NCI-H2171 (cell line): ENCODE measurements at places on chromosomes 1 and 21.

DNA sequence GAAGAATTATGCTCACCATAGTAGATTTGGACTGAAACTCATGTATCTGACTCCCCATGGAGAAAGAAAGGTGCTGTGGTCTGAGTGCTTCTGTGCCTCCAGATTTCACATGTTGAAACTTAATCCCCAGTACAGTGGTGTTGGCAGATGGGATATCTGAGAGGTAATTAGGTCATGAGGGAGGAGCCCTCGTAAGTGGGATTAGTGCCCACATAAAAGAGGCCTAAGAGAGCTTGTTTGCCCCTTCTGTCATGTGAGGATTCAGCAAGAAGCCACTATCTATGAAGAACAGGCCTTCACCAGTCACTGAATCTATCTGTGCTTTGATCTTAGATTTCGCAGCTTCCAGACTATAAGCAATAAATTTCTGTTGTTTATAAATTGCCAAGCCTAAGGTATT lies 150.1 kb downstream of the PLPP3 start:
- DNase-seq = peak; percentile 13

DNA sequence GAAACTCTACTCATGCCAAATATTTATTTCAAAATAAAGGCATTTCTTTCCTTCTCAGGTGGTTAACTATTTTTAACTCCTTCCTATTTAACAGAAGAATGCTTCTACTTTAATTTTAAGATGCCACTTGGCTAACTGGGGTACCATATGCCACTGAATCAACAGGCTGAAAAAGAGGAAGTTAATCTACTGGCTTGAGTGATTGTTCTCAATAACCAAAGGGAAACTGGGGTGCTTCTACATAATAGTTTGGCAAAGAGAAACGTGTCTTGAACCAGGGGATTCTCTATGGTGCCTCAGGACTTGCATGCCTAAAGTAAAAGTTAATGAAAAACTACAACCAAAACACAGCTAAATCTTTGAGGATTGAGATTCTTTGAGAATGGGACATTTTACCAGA lies 142.6 kb downstream of the DENND1B start:
- DNase-seq = no peak

- DNase-seq = no peak
These were observed 1.4 kb downstream of the PEA15 start for GRCh38 chr1:160206421-160207117.

DNA sequence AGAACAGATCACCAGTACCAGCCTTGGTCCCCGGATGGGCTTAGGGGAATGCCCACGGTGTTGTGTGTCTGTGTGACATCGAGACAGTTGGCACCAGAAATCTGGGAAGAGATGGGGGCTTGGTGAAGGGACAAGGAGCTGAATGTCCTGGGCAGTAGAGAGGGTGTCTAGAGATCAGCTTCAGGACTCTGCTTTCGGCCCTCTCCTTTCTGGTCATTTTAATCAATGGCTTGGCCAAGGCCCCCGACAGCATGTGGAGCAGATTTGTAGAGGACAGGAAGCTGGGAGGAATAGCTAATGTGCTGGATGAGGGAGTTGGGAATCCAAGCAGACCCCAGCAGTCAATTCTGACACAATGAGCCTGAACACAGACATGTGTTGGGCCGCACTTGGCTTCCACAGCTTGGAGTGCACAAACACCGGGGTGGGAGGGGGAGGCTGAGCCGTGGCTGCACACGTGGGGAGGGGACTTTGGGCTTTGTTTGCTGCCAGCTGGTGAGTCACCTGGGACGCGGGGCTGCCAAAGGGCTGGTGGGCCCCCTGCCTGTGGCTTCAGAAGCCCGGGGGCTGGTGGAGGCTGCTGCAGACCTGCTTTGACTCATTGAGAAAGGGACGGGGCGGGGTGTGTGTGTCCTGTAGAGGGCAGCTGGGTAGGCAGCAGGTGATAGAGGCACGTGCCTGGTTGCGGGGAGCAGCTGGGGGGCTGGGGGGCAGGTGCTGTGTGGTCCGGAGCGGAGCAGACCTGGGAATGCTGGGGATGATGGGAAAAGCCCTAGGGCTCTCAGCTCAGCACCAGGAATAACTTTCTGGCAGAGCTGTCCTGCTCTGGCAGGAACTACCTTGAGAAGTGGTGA lies 20.9 kb downstream of the SLC1A7 start:
- DNase-seq = peak; percentile 86

- DNase-seq = no peak
These were observed 5.0 kb downstream of the TMEM125 start for GRCh38 chr1:43274804-43275180.

DNA sequence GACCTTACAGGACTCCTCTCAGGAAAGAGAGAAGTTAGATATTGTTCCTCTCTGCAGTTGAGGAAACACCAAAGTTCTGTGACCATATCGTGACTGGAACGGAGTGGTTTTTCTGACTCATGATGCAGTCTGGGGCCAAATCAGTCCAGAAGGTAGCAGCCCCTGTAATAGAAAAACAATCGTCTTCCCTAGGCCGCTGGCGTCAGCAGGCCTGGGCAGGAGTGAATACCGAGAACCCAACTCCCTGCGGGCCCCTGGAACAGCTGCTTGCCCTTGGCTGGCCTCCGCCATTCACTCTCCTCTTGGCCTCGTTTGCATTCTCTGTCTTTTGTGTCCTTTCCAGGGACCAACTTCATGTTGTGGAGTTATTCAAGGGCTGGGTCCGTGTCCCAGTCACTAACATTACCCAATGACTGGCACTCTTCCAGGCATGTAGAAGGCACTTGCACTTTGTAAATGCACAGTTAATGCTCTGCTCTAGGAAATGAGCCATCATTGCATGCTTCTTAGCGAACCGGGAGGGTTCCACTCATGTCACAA lies 10.9 kb upstream of the CD101 start:
- DNase-seq = peak; percentile 80

GRCh38 chr1:115363171-115363570 lies 25.1 kb upstream of the NGF start:
- DNase-seq = no peak

DNA sequence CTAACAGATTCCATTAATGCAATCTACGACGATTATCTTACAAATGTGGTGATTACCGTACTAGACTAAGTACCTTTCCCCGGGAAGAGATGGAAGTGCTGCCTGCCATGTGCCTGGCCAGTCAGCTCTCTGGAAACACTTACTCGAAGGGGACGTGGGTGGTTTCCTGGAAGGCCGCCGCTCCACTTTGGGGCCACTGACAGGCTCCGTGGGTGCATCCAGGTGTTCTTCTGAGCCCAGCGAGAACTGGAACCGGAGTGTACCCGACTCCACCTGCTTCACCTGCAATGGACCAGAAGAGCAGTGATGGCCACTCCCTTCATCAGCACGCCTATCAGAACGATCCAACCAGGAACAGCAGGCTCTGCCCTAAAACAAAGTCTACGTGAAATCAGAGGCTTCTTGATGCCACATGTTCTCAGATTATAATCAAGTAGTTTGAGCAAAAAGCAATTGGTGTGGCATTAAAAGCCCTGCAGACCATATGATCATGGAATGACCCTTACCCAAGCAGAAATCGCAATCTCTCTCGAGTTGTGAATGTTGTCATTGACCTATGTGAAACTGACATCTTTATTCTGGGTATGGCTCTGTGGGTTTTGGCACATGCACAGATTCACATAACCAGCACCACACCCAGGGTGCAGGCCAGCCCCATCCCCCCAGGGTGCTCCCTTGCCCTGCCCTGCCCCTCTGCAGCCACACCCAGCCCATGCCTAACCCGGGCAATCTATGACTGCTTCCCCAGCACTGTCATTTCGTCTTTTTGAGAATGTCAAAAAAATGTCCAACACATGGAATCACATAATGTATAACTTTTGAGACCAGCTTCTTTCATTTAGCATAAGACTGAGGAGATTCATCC lies 64.5 kb downstream of the NPHP4 start:
- DNase-seq = no peak

- DNase-seq = peak; percentile 50
These were observed 36.1 kb upstream of the CACYBP start for GRCh38 chr1:174963529-174964125.

DNA sequence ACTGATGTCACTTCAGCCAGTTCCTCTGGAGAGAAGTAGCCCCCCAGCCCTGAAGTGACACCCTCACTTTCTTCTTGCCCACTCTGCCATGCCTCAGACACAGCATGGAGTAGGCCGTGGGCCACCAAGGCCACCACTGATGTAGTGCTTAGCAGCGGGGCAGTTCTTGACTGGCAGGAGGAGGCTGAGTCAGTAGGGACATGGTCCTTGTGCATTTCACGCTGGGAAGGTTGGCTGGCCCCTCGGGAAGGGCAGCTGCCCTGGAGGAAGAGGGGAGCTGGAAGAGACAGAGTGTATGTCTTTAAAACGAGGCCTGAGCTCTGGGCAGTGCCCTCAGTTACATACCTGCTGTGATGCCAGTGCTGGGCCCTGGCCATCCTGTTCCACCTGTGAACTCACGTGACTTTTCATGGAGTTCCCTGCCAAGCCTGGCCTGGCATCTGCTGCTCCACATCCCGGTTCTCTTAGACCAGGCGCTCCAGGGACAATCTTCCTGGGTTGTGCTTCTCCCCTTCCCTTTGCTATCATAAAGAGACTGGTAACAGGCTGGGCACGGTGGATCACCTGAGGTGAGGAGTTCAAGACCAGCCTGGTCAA lies 158.6 kb upstream of the TMEM51 start:
- DNase-seq = no peak
